ENCODE measurements at places on chromosomes 2 and 18.

- no peak for DNase-seq
Measured at GRCh38 chr2:225559072-225559415, 159.5 kb downstream of the NYAP2 start.

DNA sequence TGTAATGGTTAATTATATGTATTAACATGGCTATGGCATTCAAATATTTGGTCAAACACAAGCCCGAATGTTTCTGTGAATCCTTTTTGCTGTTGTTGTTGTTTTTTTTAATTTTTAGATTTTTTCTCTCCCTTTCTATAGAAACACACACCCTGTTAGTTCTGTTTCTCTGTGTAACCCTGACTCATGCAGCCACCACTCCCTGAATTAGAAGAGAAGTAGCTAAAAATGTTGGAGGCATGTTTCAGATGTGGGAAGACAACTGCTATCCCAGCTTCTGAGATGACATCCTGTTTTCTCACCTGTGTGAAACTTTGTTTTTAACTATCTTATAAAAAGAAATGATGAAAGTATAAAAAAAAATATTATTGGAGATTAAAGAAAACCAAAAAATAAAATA is 219.6 kb upstream of the RGPD4 start:
- no peak for DNase-seq

GRCh38 chr2:65798641-65799040 is 366.2 kb upstream of the SPRED2 start:
- no peak for DNase-seq

DNA sequence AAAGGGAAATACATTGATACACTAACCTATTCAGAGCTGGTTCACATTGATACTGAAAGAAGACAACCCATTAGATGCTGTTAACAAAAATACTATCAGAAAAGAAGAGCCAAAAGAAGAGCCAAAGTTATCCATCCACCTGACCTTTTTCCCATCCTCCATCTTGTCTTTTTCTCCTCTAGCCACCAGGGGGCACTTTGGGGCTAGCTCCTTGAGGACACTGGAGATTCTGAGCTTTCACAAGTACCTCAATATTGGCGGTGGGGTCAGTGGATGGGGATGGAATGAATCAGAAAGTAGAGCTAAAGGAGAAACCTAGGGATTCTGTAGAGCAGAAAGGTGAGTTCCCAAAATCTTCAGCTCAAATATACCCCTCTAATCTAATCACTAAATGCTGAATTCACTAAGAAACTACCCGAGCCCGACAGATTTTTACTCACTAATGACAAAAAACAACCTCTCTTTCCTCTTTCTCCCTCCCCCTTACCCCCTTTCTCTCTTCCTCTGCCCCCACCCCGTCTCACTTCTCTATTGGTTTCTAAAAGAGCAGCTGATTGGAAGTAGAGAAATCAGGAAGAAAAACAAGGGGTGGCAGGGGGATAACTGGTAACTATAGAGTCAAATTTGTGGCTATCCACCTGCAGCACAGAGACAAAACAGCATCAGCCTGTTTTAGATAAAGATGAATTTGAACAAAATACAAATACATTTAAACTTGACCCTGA is 203.3 kb downstream of the TCF4 start:
- no peak for DNase-seq

- no peak for DNase-seq
Measured at GRCh38 chr18:3675446-3675845, 225.5 kb downstream of the TGIF1 start.

GRCh38 chr2:55550368-55551102 is 31.0 kb downstream of the CFAP36 start:
- no peak for DNase-seq

DNA sequence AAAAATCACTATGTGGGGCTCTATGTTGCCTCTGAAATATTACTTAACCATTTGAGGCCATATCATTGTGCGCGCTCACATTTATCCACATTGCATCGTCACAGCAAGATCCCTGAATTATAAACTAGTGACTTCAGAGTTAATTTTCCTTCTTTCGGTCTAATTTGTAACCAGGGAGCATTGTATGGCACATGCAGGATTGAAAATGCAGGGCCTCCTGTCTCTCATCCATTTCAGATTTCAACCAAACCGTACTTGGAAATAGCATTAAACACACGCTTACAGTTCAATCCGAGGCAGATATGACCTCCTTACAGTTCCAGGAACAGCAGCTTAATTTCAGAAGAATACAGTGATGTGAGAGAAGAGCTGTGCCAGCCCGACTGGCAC is 532 bp downstream of the MYOM1 start:
- DNase-seq: no peak

GRCh38 chr2:185811580-185811979 is 73.0 kb downstream of the FSIP2 start:
- no peak for DNase-seq

Measured in GM12891 (cell line).